ENCODE measurements at places on chromosomes 5 and 9. TPM values are rescaled to one million over a fixed set of nuclear protein-coding genes. Genes with fewer than 3 reads are reported as not detected.

The SYK gene
- not detected for total RNA-seq

The TNPO1 gene
- 322 TPM for total RNA-seq

The NMRK1 gene
- 25.4 TPM for total RNA-seq

The LCN9 gene
- total RNA-seq, result not detected

The SLCO6A1 gene
- not detected for total RNA-seq

The FOXE1 gene
- 0.07 TPM for total RNA-seq

The BTNL8 gene
- total RNA-seq, result not detected

The HMGXB3 gene
- 50.7 TPM for total RNA-seq

The GFI1B gene
- not detected for total RNA-seq

The PPP3R2 gene
- total RNA-seq, result not detected

The SPATA31D4 gene
- total RNA-seq, result not detected

The SLC12A2 gene
- total RNA-seq, result 45.2 TPM

The EIF4EBP3 gene
- 2.6 TPM for total RNA-seq

The DAPK1 gene
- 31.8 TPM for total RNA-seq

The MYMK gene
- total RNA-seq, result not detected

The PIP5KL1 gene
- 1.4 TPM for total RNA-seq

The PRSS3 gene
- total RNA-seq, result 14.8 TPM

The SPAG8 gene
- total RNA-seq, result 1.3 TPM

The CEP78 gene
- total RNA-seq, result 10.7 TPM

The HSD17B3 gene
- not detected for total RNA-seq

The IFNB1 gene
- not detected for total RNA-seq

The IL4 gene
- not detected for total RNA-seq

The TTC16 gene
- total RNA-seq, result 0.07 TPM

The SARDH gene
- 5.0 TPM for total RNA-seq

The PCDHA11 gene
- total RNA-seq, result 0.23 TPM

The MAPKAP1 gene
- 65.4 TPM for total RNA-seq

The LMX1B gene
- under 0.01 TPM for total RNA-seq

The HARS2 gene
- 28.0 TPM for total RNA-seq

The CARTPT gene
- total RNA-seq, result not detected

The SNCB gene
- total RNA-seq, result not detected

The TXNDC8 gene
- not detected for total RNA-seq

The GALT gene
- total RNA-seq, result 34.2 TPM

The FBLL1 gene
- total RNA-seq, result 0.66 TPM

The ATP10B gene
- 0.03 TPM for total RNA-seq

Data from smooth muscle cell of the pulmonary artery (primary cell).